ENCODE measurements at places on chromosomes 4 and X.

DNA sequence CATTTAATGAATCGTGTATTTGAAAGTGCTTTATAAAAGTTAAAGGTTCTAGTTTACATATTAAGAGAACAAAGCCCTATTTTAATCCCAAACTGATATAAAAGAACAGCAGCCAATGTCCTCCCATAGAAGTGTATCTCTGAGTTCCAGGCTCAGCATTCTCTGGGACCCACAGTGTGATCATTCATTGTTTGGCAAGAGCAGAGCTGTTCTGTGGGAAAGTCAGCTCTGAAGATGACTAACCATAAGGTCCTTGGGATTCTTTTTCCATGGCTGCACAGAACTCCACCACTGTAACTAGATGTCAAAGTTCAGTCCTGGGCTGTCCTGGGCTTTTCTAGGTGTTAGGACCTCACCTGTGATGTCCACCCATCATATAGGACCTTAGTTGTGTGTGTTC, 157.0 kb upstream of the TLL1 start:
- DNase-seq = no peak

GRCh38 chr4:152459326-152459725, 76.6 kb downstream of the FBXW7 start:
- no peak for DNase-seq

- DNase-seq = no peak
Observed at GRCh38 chr4:83043801-83044407, 8.9 kb downstream of the COPS4 start.

DNA sequence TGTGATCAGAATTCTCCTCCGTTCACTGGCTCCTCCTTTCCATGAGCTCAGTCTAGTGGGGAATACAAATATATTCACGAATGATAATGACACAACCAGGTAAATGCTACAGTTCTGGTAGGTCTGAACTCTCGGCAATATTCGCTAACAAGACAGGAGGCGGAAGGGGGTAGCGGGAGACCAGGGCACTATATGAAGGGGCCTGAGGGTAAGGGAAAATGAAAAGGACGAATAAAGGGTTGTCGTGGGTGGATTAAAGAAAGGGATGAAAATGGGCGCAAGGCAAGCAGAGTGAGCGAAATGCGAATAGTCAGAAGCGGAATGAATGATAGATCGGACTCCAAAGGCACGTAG, 743 bp downstream of the NKAP start:
- no peak for DNase-seq

GRCh38 chr4:57378766-57379165, 268.6 kb upstream of the IGFBP7 start:
- no peak for DNase-seq

DNA sequence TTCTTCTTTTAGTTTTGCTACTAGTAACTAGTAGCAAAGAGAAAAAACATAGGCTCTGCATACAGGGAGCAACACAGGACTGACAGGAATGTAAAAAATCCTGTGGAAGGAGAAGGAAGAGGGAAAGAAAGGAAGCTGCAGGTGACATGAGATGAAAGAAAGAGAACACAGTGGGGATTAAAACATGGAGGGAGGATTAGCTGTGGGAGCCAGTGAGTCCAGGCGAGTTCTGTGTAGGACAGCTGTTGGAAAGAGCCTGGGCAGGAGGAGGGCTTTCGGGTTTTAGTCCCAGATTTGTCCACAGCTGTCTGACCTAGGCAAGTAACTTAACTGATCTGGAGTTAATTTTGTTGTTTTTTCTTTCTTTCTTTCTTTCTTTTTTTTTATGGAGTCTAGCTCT, 21.6 kb downstream of the CCNG2 start:
- DNase-seq = no peak

DNA sequence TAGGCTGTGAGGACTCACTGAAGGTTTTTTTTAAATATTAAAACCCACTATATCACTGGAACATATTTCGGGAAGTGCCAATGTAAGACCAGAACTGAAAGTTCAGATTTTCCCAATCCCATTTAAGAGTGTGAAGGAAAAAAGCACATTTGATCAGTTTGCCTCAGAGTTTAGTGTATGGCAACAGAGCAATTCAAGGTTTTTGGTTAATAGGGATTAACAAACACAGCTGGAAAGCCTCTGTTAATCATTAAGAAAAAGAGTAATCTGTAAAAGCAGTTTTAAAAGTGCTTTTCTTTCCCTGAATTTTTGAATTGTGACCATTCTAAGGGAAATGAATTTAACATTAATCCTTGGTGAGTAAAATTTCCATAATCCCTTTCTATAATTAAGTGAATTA, 60.4 kb downstream of the NPY5R start:
- no peak for DNase-seq

DNA sequence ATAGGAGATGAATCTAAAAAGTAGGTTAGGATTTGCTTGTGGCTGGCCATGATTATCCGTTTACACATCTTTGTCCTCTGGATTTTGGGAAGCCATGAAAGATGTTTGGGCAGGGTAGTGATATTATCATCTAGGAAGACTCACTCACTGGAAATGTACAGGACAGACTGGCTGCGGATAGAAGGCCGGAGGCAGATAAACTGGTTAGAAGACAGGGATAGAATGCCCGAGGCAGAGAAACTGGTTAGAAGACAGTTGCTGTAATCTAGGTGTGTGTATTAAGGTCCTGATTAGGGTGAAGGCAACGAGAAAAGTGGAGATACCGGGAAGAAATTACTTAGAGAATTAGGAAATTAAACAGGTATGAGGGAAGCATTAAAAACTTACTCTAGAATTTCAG, 68.8 kb downstream of the SPRY1 start:
- DNase-seq = no peak

DNA sequence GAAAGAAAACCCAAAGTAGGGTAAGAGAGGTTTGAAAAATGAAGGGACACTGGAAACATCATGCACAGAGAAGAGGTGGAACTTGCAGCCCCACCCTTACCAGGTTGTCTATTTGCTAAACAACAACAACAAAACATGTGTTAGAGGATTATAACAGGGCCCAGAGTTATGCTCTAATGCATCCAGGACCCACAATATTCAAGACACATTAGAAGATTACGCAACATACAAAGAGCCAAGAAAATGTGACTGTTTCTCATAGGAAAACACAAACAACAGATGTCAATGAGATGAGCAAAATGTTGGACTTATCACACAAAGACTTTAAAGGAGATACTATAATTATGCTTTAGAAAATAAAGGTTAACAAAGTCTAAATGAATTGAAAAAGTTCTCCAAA, 128.5 kb downstream of the LRBA start:
- DNase-seq = no peak

DNA sequence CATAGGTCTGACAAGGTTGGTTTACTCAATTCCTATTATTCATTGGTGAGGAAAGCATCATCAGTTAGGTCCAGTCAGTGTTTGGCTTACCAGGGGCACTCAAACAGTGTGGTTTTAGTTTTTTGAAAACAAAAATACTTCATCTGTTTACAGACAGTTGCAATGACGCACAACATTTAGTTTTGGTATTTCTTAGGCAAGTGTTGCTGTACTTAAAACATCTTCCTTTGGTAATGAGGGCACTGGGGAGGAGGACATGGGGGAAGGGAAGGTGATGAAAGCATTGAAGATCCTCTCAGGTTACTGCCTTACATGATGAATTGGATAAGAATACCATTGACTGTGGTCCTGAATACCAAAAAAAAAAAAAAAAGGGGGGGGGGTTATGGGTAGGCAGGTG, 93.7 kb upstream of the MAOA start:
- no peak for DNase-seq

DNA sequence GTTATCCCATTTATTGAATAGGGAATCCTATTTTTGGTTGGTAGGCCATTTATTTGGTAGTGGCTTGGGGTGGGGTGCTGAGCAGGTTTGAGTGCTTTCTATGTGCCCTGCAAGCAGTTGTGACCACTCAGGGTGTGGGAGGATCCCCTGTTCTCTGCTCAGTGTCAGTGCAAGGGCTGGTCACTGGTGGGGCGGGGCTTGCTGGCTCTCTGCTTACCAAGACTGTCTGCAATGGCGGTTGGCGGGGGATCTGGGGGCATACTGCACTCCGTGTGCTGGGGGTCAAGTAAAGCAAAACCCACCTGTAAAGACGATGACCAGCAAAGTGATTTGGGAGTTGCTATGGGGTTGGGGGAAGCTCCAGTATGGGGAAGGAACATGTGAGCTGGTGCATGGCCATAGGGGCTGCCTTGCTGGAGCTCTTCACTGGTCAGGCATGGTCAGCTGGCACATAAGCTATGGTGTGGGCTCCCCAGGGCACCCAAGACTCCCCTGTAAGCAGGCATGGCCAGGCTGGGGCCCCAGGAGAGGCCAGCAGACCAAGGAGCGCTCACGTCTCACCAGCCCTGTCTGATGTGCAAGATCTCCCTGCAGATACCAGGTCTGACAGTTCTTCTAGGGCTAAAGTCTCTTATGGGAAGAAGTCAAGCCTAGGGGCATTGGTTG, 83.0 kb upstream of the GRXCR1 start:
- DNase-seq = no peak

GRCh38 chrX:17535229-17535628, 160.2 kb downstream of the NHS start:
- DNase-seq = no peak

DNA sequence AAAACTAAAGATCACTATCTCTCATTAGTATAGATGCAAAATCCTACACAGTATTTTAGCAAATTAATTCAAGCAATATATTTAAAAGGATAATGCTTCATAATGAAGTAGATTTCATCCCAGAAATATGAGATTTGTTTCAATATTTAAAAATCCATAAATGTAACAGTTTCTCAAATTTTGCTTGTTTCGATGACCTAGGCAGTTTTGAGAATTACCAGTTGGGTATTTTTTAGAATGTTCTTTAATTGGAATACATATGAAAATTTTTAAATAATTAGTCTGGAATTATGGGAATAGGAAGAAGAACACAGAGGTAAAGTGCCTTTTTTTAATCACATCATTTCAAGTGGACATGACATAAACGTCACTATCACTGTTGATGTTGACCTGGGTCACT, 192.3 kb downstream of the FBXO8 start:
- DNase-seq = no peak

DNA sequence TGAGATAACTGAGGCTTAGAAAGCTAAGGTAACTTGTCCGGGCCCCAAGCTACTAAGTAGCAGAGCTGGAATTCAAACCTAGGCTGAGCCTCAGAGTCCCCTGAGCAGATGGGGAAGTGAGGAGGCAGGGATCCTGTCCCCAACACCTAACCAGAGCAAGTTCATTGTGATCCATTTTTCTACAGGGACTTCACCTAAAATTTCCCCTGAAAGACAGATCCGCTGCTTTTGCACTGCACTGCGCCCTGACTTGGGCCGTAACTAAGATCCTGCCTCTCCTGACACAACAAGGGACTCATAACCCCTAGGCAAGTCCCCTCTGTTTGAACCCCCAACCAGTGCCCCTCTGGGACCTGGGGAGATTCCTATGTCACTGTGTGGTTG, 25.6 kb upstream of the MTM1 start:
- DNase-seq = no peak

DNA sequence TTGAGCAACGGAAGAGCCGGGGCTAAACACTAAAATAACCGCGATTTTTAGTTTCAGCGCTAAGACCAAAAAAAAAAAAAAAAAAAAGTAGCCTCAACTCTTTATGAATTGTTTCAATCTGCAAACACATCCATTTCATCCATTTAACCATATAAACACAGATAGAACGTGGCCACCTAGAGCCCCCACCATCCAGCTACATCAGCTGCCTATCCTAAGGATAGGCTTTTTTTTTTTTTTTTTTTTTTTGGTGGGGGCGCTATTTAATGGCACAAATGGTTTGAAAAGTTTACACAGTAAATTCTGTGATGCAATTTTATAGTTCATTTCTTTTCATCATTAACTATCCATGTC, 492 bp upstream of the HDAC8 start:
- DNase-seq = no peak

- no peak for DNase-seq
Observed at GRCh38 chr4:90889171-90889570, 762.0 kb downstream of the CCSER1 start.

DNA sequence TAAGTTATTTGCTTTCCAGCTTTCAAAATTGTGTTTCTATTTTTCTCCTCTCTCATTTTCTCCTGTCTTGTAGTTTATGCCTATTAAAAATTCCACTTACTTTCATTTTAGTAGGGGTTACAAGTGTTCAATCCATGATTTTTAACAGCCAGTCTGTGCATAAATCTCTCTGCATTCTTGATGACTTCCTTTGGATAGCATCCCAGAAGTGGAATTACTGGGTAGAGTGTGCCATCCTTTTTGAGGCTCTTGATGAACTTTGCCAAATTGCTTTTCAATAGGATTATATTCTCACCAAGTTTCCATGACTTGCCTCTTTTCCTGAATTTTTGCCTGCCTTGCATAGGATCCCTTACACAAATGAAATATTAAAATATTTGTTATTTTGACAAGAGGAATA, 58.5 kb downstream of the DIPK2B start:
- DNase-seq = no peak

GRCh38 chr4:105461621-105462382, 12.1 kb downstream of the PPA2 start:
- DNase-seq = no peak

- no peak for DNase-seq
Observed at GRCh38 chrX:39630344-39630743, 467.4 kb downstream of the BCOR start.

GRCh38 chr4:32251126-32251525, 1531.0 kb downstream of the PCDH7 start:
- no peak for DNase-seq

- peak; percentile 21 for DNase-seq
Observed at GRCh38 chr4:51895816-51896408, 53.0 kb downstream of the DCUN1D4 start.

DNA sequence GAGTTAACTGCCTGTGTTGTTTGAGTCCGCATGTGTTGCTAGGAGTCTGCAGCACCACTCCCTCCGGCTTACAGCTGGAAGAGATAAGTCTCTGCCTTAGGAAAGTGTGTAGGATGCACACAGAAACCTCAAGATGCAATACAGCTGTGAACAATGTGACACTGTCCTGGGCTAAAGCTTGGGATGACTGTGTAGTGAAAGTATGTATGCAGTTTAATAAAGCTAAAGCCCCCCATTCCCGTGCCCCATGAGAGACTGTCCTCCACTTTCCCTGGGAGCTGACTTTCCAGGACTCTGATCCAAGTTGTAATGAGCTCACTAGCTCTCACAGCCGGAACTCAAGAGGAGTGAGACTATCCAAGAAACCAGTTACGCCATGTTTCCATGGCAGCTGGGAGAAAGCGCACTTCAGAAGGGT, 156.6 kb upstream of the FTHL17 start:
- DNase-seq = no peak

GRCh38 chr4:22515888-22516541, at the start of gene ADGRA3:
Gene ADGRA3, minus strand, starts transcription at chr4:22516066. Its CDS starts 282 bp downstream, at chr4:22515784.
- no peak for DNase-seq

DNA sequence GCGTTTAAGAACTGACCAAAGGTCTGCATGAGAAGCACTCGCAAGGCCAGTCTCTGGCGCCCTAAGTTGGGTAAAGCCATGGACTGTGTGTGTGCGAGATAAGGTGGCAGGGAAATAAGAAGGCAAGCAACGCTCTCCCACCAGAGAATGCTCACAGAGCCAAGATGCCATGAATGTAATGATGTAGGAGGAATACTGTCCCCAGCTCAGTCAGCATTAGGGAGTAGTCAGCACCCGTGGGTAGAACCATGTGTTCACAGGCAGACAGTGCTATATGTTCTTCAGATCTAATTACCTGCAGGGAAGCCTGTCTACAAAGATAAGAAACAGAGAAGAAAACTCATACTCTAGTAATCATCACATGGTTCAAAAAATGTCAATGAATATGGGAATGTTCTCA, 68.8 kb downstream of the SEC24D start:
- DNase-seq = no peak

- DNase-seq = no peak
Observed at GRCh38 chrX:30920271-30920670, 31.2 kb upstream of the TAB3 start.
